Hippocampal formation (tissue), 2 donors: ENCODE measurements at places on chromosomes 2 and 18.

DNA sequence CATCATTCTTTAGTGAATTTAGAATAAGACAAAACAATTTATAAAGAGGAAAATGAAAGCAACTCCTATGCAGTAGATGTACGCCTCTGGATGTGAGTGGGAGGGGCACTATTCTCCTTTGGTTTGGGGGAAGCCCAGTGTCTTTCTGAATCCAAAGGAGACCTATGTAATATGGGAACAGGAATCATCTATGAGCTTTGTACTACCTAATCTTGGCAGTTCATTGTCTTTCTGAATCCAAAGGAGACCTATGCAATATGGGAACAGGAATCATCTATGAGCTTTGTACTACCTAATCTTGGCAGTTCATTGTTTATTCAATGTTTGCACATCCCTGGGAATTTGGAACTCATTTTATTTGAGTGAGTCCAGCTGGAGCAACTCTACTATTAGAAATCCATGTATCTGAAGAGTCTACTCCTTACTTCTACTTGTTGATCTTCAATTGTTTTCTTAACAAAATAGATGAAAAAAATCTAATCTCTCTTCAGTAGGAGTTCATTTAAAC, 401.1 kb upstream of the LRATD1 start:
- DNase-seq = no peak

GRCh38 chr2:102080451-102081242, 61.9 kb upstream of the IL1R1 start:
- DNase-seq = no peak

GRCh38 chr2:95734976-95735890, 143.4 kb downstream of the TRIM43 start:
- no peak for DNase-seq

DNA sequence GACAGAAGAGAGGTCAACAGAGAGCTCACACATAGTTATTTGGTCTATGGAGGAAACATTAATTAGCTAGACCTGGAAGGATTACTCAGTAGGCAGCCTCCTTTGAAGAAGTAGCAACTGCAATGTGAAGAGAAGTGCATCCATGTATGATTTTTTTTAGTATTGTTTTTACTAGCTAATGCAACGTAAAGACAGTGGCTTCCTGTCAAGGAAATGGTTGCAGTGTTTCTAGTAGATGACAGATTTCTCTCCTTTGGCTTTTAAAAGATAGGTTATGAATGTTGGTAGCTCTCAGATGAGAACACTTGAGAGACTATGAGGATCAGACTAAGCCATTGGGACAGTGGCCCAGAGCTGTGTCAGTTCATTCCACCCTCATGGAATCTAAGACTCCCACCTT, 175.8 kb downstream of the AGPS start:
- no peak for DNase-seq

- no peak for DNase-seq
Observed at GRCh38 chr2:217938036-217938435, 64.8 kb downstream of the TNS1 start.

DNA sequence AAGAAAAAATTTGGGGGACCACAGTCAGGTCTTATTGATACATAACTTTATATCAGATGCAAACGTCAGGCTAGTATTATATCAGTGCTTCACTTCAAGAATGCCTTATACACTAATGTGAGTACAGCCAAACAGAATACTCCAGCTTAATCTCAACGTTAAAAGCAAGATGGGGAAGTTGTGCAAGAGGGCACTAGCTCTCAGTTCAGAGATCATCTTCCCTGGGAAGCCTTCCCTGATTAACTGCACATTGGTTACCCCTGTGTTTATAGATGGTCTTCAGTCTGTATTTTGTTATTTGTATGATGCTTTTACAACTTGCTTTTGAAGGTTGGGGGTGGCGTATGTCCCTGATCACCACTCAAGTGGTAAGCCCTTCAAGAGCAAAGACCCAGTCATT, 11.4 kb downstream of the EPAS1 start:
- DNase-seq = no peak

- DNase-seq = no peak
Observed at GRCh38 chr2:36705326-36706020, 9.0 kb downstream of the VIT start.

DNA sequence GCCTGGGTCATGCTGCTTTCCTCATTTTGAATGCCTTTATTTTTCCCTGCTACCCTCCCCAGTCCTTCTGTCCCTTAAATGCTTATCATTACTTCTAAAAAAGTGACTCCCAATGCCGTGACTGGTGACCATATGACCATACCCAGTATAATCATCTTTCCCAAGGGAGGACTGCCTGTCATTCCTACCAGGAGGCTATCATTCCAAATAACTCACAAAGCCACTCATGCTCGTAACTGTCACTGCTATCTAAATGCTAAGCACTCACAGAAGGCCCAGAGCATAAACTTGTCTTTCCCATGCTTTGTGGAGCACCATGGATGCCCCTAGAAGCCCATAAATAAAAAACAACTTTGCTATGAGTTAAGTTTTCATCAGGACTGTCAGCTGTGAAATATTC, 38.7 kb upstream of the CREB1 start:
- no peak for DNase-seq

- no peak for DNase-seq
Observed at GRCh38 chr18:43303376-43303775, 26.1 kb upstream of the SYT4 start.

DNA sequence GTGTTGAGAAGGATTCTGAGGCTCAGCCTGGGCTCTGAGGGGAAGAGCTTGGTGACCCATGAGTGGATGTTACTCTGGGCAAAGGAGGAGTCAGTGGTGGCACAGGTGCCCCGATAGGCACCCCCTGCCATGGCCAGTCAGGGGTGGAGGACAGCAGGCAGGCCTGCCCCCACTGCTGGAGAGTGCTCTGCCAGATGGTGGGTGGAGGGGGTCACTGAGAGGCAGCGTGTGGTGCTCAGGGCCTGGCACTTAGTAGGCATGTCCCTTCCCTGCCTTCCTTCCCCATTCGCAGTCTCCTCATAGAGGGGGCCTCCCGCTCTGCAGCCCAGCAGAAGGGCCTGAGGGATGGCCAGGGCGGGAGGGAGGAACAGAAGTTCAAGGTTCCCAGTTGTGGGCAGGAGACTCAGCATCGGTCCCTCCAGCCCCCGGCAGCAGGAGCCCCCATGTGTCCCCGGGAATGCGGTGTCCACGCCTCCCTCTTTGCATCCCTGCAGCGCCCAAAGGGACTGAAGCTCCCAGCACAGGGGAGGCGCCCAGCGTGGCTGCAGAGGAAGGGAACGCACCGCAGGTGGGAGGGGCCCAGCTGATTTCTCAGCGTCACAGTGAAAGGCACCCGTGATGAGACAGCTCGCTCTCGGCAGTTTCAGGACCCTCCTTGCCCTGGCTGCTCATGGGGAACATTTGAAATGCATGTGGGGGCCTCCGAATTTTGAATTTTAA, 5.7 kb upstream of the SNED1 start:
- DNase-seq = no peak

DNA sequence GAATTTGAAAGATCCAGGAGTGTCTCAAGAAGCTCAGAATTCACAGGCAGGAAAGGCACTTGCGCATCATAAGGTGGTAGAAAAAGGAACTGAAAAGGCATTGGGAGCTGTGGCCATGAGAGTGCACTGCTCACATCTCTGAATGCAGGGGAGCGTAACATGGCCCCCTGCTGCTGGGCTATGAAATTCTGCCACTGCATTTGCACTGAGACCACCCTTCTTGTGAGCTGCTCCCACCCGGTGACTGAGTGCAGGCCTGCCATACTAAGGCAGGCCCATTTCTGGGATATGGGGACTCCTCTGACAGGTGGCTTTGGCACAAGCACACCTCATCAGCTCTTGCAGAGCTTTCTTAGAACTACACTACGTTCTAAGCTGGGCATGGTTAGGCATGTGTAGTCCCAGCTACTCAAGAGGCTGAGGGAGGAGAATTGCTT, 25.3 kb upstream of the STARD7 start:
- DNase-seq = no peak

DNA sequence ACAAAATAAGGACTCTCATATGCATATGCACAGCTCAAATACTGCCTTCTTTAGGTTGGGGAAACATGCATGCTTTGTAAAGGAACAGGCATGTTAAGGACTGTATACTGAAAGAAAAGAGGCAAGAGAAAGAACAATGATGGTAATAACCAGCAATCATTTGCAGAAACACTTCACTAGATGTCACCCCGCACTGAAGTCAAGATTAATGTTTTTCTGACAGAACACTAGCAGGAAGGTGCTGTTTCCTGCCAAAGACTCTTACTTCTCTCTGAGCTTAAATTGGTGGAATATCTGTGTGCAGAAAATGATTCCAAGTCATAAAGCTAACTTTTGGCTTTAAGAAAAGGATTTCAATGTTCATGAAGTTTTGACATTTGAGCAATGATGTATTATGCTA, 19.3 kb upstream of the CSRNP3 start:
- DNase-seq = no peak

GRCh38 chr2:16156411-16156810, 216.1 kb downstream of the MYCN start:
- DNase-seq = no peak

GRCh38 chr18:75898651-75899050, 471.1 kb upstream of the SMIM21 start:
- no peak for DNase-seq
